ENCODE measurements at places on chromosomes 3 and 15.

DNA sequence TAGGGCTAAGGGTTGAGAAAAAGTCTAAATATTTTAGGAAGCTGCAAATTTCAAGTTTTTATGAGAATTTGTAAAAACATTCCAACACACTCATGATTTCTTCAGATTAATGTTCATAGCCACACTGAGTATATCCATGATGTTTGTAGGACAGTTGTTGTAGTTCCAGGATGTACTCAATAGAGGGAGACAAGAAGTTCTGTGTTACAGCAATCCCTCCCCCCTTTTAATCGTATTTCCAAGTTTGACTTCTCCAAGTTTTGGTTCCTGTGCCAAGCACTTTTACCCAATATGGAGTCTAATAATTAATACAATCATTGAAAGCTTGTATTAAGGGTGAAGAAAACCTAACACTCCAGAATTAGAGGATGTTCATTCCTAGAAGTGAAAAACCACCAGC lies 143.4 kb downstream of the FEZF2 start:
- no peak for DNase-seq

DNA sequence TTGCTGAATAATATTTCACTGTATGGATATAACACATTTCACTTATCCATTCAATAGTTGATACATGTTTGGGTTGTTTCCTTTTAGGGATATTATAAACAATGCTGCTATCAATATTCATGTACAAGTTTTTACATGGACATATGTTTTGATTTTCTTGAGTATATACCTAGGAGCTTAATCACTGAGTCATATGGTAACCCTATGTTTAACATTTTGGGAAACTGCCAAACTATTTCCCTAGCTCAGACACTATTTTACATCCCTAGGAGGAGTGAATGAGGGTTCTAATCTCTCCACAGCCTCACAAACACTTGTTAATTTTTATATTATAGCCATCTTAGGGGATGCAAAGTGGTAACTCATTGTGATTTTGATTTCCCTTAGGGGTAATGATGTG lies 66.0 kb downstream of the GPR156 start:
- no peak for DNase-seq

GRCh38 chr3:17431484-17432045 lies 310.9 kb downstream of the TBC1D5 start:
- no peak for DNase-seq

DNA sequence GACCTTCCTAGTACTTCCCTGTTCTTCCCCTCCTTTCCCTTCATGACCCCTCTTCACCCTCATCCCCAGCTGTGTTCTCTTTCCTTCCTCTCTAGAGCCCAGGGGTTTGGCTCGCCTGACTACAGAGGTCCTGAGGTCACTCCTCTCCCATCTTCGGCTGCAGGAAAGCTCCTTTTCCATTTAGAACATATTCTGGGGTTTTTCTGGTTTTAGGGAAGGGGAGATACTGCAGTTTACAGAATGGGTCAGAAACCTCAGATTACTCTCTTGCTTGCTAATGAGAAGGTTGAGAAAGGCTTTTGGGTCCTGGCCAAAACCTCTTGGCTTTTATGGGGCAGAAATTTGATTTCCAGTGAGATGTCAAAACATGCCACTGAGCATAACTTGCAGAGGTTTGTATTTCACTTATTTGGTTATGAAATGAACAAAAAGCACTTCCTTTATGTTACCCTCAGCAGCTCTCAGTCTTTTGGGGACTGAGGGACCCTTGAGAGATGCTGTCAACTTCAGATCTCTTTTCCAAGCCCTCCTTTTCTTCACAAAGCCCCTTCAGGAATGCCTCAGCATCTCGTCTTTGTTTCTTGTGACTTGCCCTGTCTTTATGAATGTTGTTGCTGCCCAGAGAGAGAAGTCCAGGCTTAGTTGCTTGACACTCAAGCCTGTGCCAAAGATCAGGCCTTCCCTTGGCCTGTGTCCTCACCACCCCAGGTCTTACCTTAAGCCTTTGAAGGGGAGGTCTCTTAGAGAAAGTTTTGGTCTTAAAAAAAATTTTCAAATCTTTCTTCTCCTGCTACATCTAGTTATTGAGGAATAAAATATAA lies 121.7 kb upstream of the TPM1 start:
- DNase-seq, result no peak

GRCh38 chr3:109984976-109985375 lies 647.6 kb upstream of the DPPA4 start:
- DNase-seq, result no peak

Measured in bone marrow (tissue), 2 donors.